Choroid plexus epithelial cell (primary cell): ENCODE measurements at places on chromosomes 5 and 9.

DNA sequence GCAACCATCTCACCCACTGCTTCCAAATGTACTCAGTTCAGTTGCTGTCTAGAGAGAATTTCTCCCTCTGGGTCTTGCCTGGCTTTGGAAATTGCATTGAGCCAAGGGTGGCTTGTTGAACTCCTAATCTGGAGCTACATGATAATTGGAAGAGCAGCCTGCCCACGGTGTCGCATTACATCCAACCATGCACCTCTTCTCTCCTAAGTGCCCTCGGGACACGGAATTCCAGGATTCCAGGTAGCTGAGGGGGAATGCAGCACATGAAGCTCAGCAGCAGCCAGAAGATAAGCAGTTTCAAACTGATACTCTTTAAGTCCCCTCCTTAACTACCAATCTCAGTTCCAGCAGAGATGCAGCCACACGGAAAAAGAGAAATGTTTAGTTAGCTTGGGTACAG, 509.4 kb upstream of the KLF4 start:
- DNase-seq, result no peak

DNA sequence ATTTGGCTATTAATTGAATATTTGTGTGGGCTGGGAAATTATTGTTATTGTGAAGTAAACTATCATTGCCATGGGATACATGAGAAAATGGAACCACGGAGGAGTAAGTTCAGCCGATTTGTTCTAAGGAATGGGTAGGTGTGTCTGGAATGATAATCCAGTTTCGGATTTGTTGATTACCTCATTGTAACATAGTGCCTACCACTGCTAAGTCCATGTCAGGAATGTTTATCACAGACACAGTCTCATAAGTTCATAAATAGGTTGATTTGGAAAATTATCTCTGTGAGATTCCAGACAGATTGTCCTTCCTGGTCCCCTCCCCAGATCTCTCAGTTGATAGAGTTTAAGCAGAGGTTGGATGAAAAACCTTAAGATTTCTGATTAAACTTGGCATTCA, 78.1 kb upstream of the MAST4 start:
- no peak for DNase-seq

- peak; percentile 68 for DNase-seq
Measured at GRCh38 chr5:110063640-110064602, 374.2 kb downstream of the MAN2A1 start.

DNA sequence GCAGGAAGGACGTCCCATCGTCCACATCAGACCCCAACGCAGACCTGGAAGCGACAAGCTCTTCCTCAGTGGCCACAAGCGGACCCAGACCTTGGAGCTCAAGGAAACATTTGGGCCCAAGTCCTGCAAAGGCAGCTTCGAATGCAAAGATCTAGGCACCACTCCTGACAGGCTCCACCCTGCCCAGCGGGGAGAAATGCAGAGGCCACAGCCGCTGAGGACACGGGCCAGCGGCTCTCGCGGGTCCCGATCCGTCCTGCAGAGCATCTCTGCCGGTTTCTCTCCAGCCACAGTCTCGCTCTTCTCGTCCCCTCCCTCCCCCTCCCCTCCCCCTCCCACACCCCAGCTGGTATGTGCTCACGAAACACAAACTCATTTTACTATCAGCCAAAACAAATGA, 4.9 kb downstream of the SOHLH1 start:
- DNase-seq, result no peak

GRCh38 chr9:8332331-8332650, 532.7 kb upstream of the DMAC1 start:
- no peak for DNase-seq

- DNase-seq, result no peak
Measured at GRCh38 chr5:6827526-6828219, 114.4 kb downstream of the TENT4A start.

DNA sequence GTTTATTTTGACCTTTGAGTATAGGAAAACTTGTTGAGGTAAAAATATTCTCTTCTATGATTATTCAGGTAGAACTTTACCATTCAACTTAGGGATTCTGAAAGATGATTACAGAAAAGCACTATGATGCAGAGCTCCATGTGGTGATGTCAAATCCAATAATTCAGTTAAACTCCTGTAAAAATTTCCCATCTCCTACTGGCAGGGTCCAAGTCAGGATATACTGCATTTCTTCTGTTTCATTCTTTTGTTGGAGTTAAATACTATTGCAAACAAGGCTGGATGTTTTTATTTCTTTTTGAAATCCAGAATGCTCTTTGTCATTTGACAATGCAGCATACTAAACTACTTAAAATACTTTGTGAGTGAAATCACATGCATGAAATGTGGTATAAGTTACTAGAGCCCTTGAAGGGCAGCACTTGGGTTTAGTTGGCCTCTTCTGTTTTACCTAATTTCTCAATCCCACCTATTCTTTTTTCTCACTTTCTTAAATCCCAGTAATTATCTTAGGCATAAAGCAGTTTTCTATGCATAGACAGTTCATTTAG, 204.5 kb downstream of the FBXL7 start:
- DNase-seq, result no peak

DNA sequence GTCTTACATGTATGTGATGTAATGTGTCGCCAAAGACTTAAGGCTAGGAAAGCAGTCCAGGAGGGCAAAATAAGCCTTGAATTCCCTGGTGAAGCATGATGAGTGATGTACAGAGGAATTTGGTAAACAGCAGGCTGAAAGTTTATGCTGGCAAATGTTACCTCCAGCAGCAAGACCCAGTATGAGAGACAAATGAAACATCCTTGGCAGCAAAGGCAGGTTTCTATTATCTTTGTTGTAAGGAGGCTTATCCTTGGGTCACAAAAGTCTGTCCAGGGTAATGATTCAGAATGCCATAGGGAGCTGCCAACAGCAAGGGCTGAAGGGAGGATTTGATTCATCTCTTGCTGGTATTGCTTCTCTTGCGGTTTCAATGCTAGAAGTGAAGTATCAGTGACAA, 75.9 kb upstream of the HTR4 start:
- peak; percentile 49 for DNase-seq

DNA sequence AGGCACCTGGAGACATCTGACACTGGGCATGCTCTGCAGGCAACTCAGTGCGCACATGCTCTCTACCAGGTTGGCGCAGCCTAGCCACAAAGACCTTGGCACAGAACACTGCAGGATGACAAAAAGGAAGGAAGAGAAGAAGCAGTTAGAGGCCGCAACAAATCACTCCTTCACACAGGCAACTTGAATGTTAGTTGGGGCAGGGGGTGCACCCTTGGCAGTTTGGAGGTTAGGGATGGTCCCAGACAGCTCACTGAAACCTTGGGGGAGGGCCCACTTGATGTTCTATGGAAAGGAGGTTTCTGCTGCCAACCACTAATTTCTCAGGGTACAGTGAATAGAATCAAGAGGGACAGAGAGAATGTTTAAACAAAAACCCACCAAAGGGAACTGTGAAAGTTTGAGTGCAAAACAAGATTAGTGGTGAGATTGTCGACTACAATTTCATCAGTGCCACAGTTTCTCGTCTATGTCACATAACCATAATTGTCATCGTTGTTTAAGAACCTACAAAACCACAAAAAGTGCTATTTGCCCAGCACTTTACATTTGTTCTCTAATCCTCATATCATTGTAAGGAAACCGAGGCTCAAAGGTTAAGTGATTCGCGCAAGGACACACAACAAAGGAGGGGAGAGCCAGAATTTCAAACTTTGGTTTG, 48.7 kb downstream of the FBXW11 start:
- DNase-seq, result no peak

- peak; percentile 6 for DNase-seq
Measured at GRCh38 chr9:113042884-113043657, 13.5 kb downstream of the ZFP37 start.

GRCh38 chr5:139644001-139644456, 4.1 kb upstream of the CXXC5 start:
- DNase-seq, result no peak

GRCh38 chr5:120545007-120545406, 80.9 kb downstream of the PRR16 start:
- DNase-seq, result no peak

GRCh38 chr5:154276973-154277331, 86.4 kb downstream of the GALNT10 start:
- DNase-seq, result peak; percentile 97

GRCh38 chr5:178895615-178896571, at the start of gene ZFP2:
TSS of gene ZFP2 (plus strand) at chr5:178895913. CDS start at chr5:178931314, 35,401 bp downstream.
- peak; percentile 57 for DNase-seq

DNA sequence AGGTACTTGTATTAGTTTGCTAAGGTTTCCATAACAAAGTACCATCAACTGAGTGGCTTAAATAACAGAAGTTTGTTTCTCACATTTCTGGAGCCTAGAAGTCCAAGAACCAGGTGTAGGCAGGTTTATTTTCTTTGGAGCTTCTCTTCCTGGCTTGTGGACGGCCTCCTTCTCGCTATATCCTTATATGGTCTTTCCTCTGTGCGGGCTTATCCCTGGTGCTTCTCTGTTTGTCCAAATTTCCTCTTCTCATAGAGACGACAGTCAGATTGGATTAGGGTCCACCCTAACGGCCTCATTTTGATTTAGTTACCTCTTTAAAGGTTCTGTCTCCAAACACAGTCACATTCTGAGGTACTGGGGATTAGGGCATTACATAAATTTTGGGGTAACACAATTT, 88.3 kb downstream of the RMI1 start:
- no peak for DNase-seq

- no peak for DNase-seq
Measured at GRCh38 chr9:134661791-134662142, 20.2 kb downstream of the COL5A1 start.

DNA sequence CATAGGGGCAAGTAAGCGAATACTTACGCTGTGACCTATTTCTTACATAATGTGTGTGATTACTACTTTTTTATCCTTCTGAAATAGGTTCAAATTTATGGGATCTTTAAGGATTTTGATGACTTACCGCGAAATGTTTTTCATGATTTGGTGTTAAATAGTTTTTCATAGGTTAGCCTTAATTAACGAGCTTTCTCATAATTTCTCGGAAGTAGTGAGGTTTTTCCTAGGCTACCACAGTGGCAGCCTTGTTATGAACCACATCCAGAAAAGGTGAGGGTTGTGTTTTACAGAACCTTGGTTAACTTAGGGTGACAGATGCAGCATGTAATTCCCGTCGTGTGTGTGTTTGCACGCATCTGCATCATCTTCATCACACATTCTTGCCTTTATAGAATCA, 1.3 kb downstream of the SH3GL2 start:
- no peak for DNase-seq

GRCh38 chr9:100427366-100428263, 672 bp downstream of the MSANTD3 start:
- DNase-seq, result peak; percentile 66

DNA sequence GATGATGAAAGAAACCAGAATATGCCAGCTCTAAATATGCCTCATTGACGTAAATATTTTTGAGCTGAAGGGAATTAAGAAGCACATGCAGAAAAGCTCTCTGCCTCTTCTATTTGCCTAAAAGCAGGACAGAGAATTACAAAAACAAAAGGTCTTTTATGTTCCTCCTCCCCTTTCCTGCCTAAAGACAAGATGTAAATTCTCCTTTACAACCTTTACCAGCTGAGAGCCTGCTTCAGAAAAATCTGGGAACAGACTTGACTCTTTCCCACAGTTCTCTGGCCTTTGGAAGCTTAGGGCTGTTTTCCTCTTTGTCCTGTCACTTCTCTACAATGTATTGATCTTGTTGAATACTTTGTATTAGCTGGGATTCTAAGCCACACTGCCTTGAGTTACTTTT, 199.7 kb downstream of the TMC1 start:
- DNase-seq, result no peak

GRCh38 chr5:17024686-17025180, 88.6 kb upstream of the MYO10 start:
- DNase-seq, result peak; percentile 70

DNA sequence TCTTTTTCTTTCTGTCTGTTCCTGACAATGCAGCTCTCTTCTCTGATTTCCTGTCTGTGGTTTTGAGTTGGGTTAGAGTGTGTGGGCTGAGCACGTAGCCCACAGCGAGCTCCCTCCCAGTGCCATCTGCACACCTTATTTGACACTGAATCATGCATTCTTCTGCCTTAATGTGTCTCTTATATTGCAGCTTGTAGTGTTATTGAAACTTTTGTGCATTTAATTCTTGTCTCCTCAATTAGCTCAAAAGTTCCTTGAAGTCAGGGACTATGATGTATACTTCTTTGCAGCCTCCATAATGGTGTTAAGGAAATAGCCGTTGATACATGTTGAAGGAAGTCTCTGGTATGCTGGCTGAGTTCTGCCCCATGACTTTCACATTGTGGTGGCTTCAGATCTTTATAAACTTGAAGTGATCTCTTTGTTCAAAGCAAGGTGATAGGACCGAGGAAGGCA, 576.2 kb upstream of the CLINT1 start:
- peak; percentile 41 for DNase-seq

GRCh38 chr5:56487528-56488115, 254.5 kb upstream of the ANKRD55 start:
- DNase-seq, result no peak

DNA sequence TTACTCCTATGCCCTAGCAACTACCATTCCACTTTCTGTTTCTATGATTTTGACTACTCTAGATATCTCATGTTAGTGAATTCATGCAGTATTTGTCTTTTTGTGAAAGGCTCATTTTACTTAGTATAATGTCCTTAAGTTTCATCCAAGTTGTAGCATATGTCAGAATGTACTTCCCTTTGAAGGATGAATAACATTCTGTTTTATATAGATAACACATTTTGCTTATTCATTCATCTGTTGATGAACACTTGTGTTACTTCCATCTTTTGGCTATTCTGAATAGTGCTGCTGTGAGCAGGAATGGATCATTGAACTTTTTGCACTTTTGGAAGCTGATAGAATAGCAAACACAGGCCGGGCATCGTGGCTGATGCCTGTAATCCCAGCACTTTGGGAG, 140.2 kb upstream of the MYO10 start:
- DNase-seq, result no peak

DNA sequence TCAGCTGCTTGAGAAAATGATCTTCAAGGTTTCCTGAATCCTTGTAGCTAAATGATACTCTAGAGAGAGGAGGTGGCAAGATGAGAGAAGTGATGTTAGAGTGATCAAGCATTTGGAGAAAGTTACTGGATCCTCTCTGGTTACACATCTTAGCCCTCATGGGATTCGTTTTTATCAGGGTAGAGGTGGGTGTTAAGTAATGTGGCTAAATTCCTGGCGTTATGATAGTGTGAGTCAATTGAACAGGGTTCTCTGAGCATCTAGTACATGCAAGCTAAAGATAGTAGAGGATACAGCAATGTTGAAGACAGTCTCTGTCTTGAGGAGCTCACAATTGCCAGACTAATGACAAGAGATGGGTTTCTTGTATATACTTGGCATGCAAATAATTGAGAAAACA, 123.7 kb downstream of the PSD2 start:
- peak; percentile 43 for DNase-seq

GRCh38 chr9:111900151-111900857, 3.7 kb downstream of the UGCG start:
- DNase-seq, result no peak

GRCh38 chr5:103941596-103941995, 379.0 kb upstream of the NUDT12 start:
- no peak for DNase-seq

- DNase-seq, result no peak
Measured at GRCh38 chr9:115005322-115005721, 74.9 kb upstream of the TNFSF8 start.

DNA sequence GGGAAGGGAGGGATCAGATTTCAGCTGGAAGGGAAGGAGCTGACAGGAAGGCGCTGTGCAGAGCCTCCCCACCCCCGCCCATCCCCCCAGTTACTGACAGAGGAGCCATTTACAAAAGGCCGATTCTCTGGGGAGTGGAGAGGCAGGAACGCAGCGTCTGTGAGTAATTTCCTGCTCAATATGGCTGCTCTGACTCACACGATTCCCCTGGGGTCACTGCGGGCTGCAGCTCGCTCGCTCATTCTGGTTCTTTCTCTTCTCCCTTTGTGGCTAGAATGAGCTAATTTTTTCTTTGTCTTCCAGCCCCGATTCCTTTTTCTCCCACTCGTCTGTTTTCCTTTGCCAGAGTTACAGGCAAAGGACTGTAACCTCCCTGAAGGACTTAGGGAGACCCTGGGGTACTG, 28.8 kb downstream of the PTPA start:
- DNase-seq, result peak; percentile 100
